ENCODE measurements at places on chromosomes 6 and 20. TPM values are rescaled to one million over a fixed set of nuclear protein-coding genes. Genes with fewer than 3 reads are reported as not detected.

- no peak for DNase-seq
Observed at GRCh38 chr6:22008248-22008836, 288.5 kb downstream of the PRL start.

DNA sequence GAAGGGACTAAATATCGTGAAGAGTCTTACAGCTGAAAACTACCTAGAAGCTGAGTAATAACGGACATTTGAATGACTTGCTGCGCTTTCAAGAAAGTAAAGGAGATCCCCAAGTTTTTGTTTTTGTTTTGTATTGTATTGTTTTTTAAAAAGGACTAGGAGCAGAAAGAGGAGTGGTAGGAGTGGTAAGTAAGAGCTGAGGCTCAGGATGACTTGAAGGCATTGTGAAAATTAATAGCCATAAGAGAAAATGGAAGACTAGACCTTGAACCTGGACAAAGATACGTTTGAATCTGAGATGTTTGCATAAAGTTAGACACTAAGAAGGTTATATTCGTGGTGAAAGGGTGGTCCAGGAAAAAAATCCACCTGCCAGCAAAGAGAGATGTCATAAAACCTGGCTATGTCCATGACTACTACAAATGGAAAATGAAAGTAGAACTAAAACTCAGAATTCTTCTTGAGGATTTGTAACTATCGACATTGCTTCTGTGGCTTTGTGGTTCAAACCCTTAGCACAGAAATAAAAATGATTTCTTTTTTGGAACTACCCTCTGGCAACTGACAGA is 824.8 kb upstream of the FLRT3 start:
- no peak for DNase-seq

GRCh38 chr6:13436399-13437217 is 50.8 kb downstream of the GFOD1 start:
- no peak for DNase-seq

DNA sequence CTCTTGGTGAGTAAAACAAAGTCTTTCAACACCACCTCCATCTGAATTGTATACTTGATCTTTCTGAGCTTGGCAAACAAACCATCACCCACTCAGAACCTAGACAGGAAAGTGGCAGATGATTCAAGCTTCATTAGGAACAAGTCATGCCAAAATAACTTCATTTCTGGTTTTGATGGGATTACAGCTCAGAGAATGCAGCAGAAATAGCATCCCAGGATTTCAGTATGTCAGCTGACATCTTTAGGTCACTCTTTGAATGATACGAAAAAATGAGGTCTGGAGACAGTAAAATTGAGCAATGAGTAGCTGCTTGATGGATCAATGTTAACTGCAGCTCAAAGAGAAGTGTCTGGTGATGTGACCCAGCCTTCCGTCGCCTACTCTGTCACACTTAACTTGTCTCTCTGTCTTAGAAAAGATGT is 92.4 kb downstream of the GJA10 start:
- peak; percentile 62 for DNase-seq

GRCh38 chr6:1162367-1163275 is 149.3 kb upstream of the FOXQ1 start:
- peak; percentile 25 for DNase-seq

DNA sequence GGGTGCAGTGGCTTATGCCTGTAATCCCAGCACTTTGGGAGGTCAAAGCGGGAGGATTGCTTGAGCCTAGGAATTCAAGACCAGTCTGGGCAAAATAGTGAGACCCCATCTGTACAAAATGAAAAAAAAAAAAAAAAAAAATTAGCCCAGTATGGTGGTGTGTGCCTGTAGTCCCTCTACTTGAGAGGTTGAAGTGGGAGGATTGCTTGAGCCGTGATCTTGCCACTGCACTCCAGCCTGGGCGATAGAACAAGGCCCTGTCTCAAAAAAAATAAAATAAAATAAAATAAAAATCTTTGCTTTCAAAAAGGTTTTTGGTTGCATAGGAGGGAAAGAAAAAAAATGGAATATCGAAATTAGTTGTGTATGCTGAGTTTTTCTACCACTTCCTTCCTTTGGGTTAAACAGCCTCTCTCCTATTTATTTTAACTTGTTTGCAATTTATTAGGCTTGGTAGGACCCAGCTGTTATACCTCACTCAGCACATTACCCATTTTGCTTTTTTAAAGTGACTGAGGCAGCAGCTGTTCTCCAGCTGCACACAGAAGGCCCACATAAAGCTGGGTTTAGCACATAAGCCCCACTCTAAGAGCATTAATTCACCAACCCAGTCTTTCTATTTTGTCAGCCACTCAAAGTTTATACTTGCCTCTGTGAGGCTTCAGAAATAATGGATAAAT is 152.3 kb downstream of the ZFAND3 start:
- no peak for DNase-seq

GRCh38 chr20:8602389-8603116 is 466.3 kb upstream of the PLCB4 start:
- peak; percentile 7 for DNase-seq

DNA sequence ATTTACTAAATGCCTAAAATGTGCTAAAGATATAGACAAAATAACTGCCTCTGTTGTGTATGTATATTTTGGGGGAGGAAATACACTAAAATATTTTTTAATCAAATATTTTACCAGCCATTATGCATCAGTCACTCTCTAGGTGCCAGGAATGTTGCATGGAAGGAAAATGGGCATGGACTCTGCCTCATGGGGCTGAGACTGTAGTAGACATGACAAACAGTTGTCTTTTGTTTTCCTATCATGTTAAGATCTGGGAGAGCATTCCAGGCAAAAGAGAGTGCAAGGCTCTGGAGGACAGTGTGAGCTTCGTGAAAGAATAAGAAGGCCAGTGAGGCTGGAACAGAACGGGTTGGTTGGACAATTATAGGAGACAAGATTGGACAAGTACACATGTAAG is 26.5 kb downstream of the HLA-DOB start:
- no peak for DNase-seq

DNA sequence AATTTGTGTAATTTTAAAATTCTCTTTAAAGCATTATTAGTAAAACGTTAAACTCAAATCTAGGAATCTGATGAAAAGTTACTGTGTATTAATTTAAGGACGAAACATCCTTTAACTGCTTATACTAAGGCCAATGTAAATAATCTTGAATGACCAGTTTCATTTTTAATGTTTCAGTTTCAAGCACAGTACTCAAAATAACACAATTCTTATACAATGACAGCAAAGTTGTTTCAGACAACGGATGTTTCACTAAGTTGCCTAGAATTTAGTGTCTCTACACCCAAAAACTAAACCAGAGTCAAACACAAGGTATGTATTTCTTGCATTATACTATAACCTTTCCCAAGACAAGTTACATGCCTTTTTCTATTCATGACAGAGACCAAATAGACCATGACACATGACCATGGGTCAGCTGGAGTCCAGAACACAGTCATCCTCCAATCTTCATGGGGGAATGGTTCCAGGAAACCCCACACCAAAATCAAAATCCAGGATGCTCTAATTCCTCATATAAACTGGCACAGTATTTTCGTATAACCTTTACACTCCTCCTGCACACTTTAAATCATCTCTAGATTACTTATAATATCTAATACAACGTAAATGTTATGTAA is 7.7 kb downstream of the PHIP start:
- no peak for DNase-seq

Gene PGC
- total RNA-seq, result not detected

Gene WFDC5
- total RNA-seq, result not detected

Measured in SJSA1 (cell line).